Activated T-helper 9 cell treated with anti-CD3 and anti-CD28 coated beads, Interleukin-2, amount 50 U/mL, for 16 hours (primary cell): ENCODE measurements at places on chromosomes 6 and 20.

- DNase-seq, result no peak
These were observed 72.5 kb upstream of the PRSS16 start for GRCh38 chr6:27174958-27175357.

- DNase-seq, result no peak
These were observed 162.0 kb upstream of the DTNBP1 start for GRCh38 chr6:15824811-15825210.

DNA sequence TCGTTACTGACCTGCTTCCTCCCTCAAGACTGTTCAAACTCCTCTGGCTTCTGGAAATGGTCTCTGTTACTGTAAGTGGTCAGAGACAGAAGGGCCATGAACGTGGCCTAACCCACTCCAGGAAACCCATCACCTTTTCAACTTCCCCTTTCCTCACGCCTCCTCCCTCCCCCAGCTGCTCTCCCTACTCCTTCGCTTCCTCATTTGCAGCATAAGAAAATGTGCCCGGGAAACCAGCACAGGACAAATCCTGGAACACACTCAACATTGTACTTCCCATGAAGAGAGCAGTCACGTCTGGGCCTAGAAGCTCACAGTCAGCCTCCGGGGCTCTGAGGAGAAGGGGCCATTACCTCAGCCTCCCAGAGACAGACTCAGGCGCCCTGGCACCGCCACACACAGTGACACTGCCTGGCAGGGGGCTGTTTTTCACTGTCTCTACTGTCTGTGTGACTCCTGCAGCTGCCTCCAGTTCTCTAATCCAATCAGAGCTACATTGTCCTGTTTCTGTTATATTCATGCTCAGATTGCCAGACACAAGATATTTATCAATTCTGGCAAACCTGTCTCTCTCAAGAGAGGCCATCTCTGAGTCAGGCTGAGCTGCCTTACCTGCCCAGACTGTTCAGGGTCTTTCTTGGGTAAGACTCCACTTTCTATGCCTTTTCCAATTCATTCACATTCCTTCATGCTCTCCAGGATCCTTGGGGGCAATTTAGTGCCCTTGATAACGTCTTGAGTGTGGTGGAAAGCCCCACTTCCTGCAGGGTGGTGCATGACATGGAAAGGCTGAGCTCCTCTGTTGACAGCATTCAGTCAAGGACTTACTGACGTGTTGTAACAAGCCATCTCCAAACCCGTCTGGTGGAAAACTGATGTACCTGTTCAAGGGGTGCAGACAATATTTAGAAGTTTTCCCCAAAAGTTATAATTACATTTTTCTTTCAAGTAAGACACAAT lies 242.2 kb downstream of the HIVEP2 start:
- no peak for DNase-seq

GRCh38 chr6:156348424-156348823 lies 428.8 kb upstream of the ARID1B start:
- DNase-seq, result no peak

DNA sequence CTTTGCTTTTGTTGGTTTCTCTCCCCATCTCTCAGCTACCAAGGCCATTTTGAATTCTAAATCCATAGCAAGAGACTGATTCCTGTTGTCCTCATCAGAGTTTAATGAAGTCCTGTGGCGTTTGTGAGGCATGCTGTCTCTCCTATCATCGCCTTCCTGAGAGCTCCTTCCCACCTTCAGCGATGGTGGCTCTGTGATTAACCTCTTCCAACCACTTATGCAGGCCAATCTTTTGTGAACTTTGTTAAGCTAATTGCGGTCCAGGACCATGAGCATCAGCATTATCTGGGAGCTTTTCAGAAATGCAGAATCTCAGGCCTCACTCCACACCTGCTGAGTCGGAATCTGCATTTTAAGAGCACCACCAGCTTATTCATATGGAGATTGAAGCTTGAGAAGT lies 272.5 kb upstream of the CDYL start:
- no peak for DNase-seq

- DNase-seq, result no peak
These were observed 64.1 kb downstream of the GFOD1 start for GRCh38 chr6:13423252-13423651.

GRCh38 chr20:37913567-37914366 lies 10.8 kb downstream of the VSTM2L start:
- DNase-seq, result no peak

- no peak for DNase-seq
These were observed 50.1 kb upstream of the EDN3 start for GRCh38 chr20:59250293-59250692.

DNA sequence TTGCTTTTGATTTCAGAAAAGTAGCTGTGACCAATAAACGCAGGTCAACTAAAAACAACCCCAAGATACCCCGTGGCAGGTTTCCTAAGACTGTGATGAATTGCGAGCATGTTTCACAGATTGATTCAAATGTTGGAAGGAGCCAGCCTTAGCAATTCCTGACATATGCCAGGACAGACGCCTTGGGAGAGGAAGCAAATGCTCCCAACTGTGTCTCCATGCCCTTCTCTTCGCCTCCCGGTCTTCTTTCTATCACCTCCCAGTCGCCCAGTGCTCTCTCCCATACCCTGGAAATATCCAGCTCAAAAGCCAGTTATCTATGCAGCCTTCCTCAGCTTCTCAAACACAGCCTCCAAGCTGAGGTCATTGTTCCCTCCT lies 32.0 kb downstream of the KIAA0319 start:
- no peak for DNase-seq

GRCh38 chr20:48215536-48215935 lies 430.3 kb upstream of the SULF2 start:
- DNase-seq, result no peak

DNA sequence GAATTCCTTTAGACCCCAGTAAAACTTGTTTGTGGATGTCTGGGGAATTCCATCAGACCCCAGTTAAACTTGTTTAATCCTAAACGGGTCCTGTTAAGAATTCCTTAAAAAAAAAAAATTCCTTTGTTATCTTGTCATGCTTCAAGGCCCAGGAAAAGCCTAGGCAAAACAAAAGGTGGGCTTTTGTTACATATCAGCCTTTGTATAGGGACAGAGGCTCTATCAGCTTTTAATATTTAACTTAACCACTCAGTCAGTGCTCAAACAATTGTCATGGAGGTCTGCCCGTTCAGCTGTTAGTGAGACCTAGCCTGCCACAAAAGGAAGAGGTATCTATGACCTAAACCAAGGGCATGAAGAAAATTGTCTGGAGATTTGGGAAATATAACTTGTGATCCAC lies 53.1 kb downstream of the SLC22A1 start:
- no peak for DNase-seq

GRCh38 chr6:77656999-77657764 lies 4.3 kb downstream of the MEI4 start:
- DNase-seq, result no peak

DNA sequence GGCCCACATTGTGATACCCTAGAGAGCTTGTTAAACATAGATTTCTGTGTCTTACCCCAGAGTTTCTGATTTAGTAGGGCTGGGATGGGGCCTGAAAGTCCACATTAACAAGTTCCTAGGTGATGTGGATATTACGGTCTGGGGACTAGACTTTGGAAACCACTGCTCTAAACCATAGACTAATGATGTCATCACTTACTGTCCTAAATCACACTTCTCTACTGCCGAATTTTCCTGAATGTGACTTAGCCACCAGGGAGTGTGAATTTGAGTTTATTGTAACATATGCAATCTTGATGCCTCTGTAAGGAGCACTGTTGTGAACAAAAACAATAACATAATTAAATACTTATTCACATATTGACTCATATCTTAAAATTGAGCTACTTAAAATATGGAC lies 165.6 kb downstream of the BTBD3 start:
- no peak for DNase-seq

- DNase-seq, result no peak
These were observed 51.5 kb upstream of the ADTRP start for GRCh38 chr6:11830105-11830504.

- DNase-seq, result no peak
These were observed 465.2 kb upstream of the CITED2 start for GRCh38 chr6:139839506-139840156.

GRCh38 chr6:136059308-136059707 lies 190.8 kb downstream of the MTFR2 start:
- DNase-seq, result no peak

GRCh38 chr6:108872141-108872557 lies 23.9 kb downstream of the ARMC2 start:
- no peak for DNase-seq

- DNase-seq, result no peak
These were observed 162.3 kb upstream of the FBXL4 start for GRCh38 chr6:99110029-99110428.

- DNase-seq, result no peak
These were observed 84.7 kb downstream of the RFPL4B start for GRCh38 chr6:112431803-112432202.

- no peak for DNase-seq
These were observed 4.8 kb downstream of the TRPC4AP start for GRCh38 chr20:35087791-35088190.

GRCh38 chr6:24484657-24485323 lies 4.6 kb downstream of the GPLD1 start:
- DNase-seq, result no peak

GRCh38 chr6:53214172-53214571 lies 65.5 kb upstream of the GCM1 start:
- no peak for DNase-seq

DNA sequence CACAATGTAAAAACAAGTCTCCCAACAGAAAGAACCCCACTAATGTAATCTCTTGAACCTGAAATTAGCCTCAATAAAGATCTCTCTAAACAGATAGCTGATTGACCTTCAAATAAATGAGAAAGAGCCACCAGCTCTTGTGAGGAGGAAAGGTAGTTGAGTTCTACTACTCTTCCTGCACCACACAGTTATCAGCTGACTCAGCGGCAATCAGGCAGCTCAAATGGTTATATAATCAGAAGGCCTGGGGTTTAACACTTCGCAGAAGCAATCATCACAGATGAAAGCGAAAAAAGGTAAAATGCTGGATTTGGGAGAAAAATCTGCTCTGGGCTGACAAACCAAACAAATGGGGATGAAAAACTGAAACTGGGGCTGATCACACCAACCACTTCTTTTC lies 91.8 kb downstream of the CHD6 start:
- no peak for DNase-seq

GRCh38 chr6:70371454-70372105 lies 41.7 kb upstream of the FAM135A start:
- DNase-seq, result no peak

DNA sequence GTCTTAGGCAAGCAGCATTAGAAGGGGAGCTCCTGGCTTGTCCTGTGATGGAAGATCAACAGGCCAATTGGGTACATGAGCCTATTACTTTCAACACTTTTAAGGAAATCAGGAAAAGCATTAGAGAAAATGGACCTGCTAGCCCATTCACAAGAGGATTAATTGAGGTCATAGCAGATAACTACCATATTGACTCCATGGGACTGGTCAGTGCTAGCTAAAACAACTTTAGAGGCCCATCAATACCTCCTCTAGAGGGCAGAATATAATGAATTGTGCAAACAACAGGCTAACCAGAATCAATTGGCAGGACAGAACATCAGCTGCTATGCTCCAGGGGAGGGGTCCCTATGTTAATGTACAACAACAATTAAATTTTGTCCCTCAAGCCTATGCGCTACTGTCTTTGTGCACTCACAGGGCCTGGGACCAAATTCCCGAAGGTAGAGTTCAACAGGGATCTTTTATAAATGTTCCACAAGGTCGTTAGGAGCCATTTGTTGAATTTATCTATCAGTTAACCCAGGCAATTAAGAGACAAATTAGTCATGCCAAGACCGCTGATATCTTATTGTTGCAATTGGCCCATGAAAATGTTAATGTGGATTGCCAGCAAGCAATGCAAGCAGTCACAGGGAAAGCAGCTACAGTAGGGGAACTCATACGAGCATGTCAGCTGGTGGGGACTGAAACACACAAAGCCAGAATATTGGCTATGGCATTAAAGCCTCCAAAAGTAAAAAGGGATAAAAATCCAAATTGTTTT lies 106.6 kb upstream of the BTN3A2 start:
- DNase-seq, result no peak

GRCh38 chr6:13848522-13849150 lies 34.3 kb upstream of the MCUR1 start:
- DNase-seq, result no peak

GRCh38 chr6:81075974-81076373 lies 676.5 kb downstream of the TENT5A start:
- no peak for DNase-seq
